ENCODE measurements at places on chromosomes 3 and 15. TPM values are rescaled to one million over a fixed set of nuclear protein-coding genes. Genes with fewer than 3 reads are reported as not detected.

Gene SPATA12
- not detected for total RNA-seq

Gene BCHE
- total RNA-seq, result 5.7 TPM

Gene IL5RA
- not detected for total RNA-seq

Gene SUCNR1
- 4.5 TPM for total RNA-seq

Gene GOLGA6A
- total RNA-seq, result not detected

Gene DAPK2
- 3.7 TPM for total RNA-seq

Gene IL16
- 1.4 TPM for total RNA-seq

DNA sequence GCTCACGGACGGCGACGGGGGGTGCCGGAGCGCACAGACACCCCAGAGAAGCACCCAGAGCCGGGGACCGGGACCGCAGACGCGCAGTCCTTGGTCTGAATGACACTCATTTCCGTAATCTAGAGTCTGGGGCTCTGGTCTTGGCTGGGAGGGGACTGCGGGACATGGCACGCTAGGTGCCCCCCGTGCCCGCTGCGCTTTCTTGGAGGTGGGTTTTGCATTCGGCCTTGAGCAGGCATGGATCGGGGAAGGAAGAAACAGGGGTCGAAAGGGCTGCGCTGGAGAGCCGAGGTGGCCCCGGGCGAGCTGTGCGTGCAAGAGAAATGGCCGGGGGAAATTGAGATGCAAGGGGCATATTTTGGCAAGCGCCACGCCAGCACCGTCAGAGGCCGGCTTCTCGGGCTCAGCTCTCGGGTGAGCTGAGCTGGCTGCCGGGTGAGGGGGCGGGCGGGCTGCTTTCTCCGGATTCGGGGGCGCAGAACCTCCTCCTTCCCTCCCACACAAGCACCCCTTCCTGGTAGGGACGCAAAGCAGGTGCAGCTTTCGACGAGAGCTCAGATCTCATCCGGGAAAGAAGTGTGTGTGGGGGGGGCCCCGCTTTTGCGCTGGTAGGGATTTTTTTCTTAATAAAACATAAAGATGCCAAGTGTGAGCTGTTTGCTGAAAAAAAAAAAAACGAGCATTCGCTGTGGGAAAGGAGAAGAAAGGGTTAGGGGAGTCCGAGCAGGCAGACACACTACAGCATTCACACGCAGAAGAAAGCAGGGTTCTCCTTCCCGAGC lies 963 bp upstream of the NTRK3 start:
- DNase-seq, result peak; percentile 36

GRCh38 chr3:44055951-44056350 lies 185.7 kb upstream of the TOPAZ1 start:
- peak; percentile 69 for DNase-seq

- DNase-seq, result peak; percentile 76
These were observed 36.0 kb upstream of the ALDH1L1 start for GRCh38 chr3:126216416-126216815.

DNA sequence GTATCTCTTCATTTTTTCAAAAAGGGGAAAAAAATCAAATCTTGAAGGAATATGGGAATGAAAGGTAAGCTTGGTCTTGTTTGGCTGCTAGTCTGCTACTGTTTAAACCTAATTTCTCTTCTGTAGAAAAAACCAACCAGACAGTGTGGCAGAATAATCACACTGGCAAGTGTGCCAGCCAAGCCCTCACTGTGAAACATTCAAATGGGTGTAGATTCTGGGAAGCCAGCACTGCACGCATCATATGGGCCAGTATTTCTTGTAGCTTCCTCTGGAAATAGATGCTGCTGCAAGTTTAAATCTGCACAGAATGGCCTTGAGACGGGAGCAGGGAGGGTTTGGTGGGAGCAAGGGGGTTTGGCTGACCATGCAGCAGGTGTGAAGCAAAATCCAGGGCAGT lies 62.1 kb downstream of the POMGNT2 start:
- no peak for DNase-seq

DNA sequence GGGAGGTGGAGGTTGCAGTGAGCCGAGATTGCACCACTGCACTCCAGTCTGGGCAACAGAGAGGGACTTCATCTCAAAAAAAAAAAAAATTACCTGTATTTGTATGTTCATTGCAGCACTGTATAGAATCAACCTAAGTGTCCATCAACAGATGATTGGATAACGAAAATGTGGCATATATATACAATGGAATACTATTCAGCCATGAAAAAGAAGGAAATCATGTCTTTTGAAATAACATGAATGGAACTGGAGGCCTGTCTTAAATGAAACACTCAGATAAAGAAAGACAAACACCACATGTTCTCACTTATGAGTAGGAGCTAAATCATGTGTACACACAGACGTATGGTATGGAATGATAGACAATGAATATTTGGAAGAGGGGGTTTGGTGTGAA lies 59.4 kb upstream of the MEF2A start:
- peak; percentile 16 for DNase-seq

DNA sequence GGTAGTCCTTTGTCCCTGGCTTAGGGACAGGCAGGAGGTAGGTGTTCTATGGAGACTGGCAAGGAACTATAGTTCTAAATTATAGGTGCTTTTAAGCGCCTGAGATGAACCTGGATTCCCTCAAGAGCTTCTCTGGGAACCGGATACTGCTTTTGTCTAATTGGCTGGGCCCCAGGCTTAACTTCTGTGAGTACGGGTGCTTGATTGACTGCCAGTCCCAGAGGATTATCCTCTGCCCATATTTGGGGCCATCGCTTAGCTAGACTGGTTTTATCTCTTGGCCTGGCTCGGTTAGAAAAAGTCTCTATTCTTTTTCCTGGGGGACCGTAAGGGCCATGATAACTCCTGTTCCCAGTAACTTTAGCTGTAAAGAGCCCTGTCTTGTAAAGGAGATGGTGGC lies 339.1 kb downstream of the KCNH8 start:
- no peak for DNase-seq

DNA sequence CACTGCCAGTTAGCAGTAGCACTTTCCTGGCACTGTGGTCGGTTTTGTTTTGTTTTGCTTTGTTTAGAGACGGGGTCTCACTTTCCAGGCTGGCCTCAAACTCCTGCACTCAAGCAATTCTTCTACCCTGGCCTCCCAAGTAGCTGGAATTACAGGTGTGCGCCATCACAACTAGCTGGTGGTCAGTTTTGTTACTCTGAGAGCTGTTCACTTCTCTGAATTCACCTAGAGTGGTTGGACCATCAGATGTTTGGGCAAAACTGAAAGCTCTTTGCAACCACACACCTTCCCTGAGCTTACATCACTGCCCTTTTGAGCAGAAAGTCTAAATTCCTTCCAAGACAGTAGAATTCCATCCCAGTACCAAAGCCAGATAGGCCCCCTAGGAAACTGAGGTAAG lies 22.6 kb downstream of the CLDN18 start:
- DNase-seq, result no peak

DNA sequence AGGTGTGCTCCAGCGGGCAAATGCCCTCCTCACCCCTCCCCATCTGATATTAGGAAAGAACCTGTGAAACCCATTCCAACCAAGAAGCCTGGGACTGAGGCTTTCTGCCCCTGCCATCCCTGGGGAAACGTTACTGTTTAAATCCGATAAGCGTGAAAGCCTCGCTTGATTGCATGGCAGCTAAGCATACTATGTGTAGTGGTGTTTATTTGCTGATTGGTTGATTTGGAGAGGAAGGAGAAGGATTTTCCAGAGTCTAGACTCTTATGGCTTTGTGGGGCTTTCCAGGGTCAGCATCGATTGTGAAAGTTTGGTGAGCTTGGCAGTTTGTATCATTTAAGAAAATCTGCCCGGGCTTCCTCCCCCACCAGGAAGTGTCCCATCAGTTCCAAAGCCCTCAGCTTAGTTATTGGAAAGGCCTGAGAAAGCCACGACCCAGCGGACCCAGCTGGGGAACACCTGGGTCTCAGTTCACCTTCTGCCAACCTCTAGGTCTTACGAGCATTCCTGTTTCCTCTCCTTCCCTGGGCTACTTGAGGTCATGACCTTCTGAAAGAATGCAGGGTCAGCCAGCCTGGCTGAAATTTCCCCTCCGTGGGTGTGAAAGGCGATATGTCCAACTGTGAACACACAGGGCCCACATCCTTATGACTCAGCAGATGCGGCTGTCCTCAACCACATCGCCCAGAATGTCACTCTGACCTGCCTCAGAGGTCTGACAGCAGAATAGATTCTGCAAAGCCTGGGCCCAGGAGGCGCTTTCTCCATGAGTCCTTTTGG lies 62.8 kb upstream of the HERC1 start:
- peak; percentile 45 for DNase-seq

- peak; percentile 37 for DNase-seq
These were observed 36.5 kb downstream of the GMNC start for GRCh38 chr3:190826018-190826417.

- no peak for DNase-seq
These were observed 541.3 kb downstream of the NTRK3 start for GRCh38 chr15:87715252-87715651.
